ENCODE measurements at places on chromosomes 1 and 21. TPM values are rescaled to one million over a fixed set of nuclear protein-coding genes. Genes with fewer than 3 reads are reported as not detected.

DNA sequence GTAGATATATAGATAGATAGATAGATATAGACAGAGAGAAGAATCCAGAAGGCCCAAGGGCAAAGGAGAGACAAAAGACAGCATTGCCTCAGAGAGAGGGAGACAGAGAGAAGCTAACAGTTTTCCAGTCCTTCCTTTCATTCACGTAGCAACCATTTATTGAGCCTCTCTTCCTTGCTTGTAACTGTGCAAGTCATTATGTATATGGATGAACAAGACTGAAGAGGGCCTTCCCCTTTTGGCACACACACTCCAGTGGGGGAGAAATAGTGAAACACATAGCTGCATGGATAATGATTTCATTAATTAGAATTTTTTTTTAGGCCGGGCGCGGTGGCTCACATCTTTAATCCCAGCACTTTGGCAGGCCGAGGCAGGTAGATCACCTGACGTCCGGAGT is 74.8 kb upstream of the PUM1 start:
- no peak for DNase-seq

- DNase-seq: no peak
These were observed 198.5 kb downstream of the PLA2G4A start for GRCh38 chr1:187027253-187027652.

DNA sequence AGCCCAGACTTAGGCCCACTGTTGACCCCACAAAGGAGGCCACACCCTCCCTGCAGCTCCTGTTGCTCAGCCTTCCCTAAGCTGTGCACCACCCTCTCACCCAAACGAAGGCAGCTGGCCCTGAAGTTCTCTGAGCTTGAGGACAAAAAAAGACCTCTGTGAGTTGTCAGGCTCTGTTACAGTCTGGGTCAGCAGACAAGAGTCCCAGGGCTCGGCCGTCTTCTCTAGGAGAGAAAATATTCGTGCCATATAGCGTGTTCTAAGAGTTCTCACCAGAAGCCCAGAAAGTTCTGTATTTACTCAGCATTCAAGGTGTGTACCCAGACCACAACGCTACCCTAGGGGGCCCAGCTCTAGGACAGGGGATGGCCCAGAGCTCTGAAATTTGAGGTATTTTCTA is 25.5 kb upstream of the LYST start:
- no peak for DNase-seq

DNA sequence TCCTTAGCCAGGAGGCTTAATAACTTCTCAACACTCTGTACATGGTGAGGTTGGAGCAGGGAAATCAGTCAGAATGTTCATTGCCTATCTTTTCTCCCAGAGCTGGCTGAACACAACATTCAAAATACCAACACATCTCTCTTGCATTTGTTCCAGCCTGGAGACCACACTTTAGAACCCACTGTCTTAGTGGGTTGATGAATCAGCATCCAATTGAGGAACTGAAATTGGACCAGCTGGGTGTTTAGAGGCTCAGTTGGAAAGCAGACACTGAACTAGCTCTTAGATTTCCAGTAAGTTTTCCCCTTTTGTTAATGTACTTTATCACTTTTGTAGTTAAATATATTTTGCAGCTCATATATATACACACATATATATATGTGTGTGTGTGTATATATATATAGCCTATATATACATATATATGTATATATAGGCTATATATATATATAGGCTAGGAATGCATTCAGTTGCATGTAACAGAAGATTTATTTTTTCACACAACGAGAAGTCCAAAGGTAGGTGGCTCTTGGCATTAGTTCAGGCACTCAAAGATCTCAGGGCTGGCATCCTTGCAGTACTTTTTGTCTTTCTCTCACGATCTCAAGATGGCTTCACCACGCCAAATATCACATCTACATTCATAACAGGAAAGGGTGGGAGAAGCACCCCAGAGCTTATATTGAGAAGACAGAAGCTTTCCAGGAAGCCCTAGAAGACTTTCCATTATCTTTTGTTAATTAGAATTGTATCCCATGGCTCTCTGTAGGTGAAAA is 35.0 kb upstream of the HUNK start:
- no peak for DNase-seq

GRCh38 chr1:186985889-186986491 is 157.2 kb downstream of the PLA2G4A start:
- DNase-seq: peak; percentile 56

DNA sequence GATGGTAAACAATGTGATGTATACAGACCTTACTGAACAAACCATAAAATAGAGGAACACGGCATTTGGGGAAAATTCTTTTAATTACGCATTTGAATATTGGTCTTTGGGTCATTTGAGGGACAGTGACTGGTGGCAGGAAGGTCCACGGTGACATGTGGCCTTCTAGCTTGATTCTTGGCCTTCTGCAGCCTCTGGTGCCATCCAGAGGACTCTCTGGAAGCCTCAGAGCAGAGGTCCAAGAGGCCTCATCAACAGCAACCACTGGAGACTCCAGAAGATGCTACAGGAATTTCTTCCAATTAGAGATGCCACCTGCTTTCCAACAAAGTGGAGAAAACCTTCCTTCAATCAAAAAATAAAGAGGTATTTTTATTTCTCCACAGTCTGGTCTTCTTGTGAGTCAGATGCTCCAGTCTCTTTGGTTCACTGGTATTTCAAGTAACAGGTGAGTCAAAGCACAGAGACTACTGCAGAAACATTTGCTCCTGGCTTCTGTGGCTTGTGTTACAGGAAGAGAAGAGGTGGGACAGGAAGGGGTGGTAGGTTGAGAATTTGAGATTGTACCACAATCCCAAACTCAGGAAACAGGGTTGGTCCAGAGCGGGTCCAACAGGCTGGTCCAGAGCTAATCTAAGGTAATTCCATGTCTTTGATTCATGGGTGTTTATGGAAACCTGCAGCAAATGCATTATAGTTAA is 2.7 kb upstream of the F5 start:
- DNase-seq: no peak

DNA sequence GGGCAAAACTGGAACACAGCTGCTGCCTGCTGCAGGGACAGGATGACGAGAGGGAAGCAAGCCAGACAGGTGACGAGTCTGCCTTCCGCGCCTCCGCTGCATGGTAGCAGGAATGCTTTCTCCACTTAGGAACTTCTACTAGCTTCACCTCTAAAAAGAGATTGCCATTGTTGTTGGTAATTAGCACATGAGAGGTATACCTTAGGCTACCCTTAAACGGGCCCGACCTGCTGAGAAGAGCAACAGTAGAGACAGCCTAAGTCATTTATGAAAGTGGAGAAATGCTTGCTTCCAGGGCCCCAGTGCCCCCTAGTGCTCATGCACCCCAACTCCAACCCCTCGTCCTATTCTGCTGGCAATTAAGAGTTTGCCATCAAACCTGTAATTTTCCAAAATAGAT is 96.9 kb upstream of the AKT3 start:
- no peak for DNase-seq

DNA sequence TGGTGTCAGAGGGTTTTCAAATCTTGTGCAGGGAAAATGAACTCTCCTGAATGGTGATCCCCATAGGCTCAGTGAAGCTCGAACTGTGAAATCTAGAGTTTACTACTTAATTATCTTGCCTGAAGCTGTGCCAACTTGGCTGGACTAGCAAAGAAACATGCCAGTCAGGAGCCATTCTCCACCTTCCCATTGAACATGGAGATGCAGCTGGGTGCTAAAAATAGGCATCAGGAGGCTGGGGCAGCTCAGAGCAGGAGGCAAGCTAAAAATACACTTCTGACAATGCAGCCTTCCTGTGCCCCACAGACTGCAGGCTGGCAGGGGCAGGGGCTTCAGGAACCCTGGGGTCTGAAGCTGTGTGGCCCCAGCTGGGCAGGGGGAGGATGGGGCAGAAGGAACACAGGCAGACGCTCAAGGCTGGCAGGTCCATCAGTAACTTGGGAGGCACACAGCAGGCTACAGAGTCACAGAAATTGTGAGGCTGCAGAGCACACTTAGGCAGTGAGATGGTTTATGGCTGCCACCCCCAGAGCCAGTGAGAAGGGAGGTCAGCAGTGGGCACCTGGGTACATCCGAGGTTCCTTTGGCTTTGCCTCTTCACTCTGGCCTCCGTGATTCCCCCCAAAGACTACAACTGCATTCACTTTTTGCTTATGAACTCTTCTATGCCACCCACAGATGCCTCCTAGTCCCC is 155.4 kb upstream of the KCND3 start:
- no peak for DNase-seq

Gene DHCR24
- 63.6 TPM for polyA plus RNA-seq

Gene ICOSLG
- polyA plus RNA-seq: 7.3 TPM

Gene BCAS2
- 64.0 TPM for polyA plus RNA-seq

Gene TIAM1
- polyA plus RNA-seq: 18.1 TPM

All from left kidney (tissue), 8 donors.